Kidney glomerular epithelial cell (primary cell): ENCODE measurements at places on chromosomes 16 and 17.

- no peak for DNase-seq
Measured at GRCh38 chr17:73773702-73774101, 129.5 kb upstream of the SDK2 start.

DNA sequence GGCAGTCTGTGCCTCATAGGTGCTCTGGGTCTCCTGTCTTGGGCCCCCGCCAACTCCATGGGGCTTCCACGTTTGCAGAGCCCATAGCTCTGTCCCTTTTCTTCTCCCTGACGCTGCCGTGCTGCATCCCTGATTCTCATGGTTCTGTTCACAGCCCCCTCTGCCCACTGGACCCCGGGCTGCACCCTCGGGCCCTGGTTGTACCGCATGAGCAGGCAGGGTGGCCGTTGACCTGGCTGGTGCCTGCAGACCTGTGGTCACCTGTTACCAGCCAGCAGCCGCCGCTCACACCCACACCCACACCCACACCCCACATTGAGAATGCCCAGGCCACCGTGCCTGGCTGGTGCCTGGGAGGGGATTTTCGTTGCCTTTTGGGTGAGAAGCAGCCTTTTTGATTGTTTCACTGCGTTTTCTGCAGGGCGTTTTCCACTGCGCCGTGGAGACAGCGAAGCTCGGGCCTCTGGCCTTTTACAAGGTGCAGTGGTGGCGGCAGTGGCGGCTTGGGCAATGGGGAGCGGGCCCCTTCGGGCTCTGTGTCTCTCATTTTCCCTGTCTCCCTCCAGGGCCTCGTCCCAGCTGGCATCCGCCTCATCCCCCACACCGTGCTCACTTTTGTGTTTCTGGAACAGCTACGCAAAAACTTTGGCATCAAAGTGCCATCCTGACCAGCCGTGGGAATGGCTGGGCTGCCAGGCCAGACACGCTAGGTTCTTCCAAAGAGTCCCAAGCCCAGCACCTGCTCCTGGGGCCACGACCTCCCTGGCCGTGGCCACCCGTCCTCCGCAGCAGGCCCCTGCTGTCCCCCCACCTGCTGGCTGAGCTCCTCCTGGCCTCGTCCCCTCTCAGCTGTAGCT lies 7.6 kb downstream of the SLC25A10 start:
- DNase-seq: no peak

DNA sequence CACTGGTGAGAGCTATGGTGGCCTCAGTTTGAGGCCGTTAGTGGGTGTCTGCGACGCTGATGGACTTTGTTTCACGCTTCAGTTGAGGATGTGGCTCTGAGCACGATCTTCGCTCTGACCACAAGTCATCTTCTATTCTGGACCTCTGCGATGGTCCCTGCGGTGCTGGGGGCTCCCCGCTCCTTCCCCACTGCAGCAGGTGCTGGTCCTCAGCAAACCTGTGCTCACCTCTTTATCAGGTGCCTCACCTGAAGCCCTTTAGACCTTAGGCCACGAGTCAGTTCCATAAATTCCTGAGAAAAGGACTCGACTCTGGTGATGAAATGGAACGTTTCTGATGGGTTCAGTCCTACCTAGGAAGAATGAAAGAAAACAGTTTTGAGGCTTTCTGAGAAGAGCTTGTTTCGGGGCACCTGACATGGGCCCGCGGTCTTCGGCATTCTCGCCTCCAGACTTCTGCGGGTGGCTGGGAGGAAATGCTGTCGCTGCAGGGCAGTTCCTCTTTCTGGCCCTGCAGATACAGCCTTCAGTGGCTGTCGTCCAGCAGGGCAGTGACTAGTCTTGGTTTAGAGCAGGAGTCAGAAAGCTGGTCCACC lies 4.7 kb downstream of the KCTD5 start:
- DNase-seq: no peak

DNA sequence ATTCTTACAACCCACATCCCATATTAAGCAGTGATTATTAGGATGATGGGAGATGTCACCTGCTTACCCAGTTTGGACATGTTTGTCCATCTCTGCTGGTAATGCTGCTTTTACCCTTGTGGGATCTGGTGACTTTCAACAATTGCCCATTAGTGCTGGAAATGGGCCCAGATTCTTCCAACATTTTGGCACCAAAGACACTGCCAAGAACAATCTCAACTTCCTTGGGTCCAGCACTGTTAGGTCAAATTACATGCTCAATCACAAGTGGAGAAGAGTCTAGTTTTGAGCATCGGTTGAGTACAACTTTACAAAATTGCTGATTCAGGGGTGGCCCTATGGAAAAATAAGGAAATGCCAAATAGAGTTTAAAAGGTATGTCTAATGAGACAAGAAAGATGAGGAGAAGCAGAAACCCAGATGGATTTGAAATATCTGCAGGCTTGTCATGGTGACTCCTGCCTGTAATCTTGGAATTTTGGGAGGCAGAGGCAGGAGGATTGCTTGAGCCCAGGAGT lies 13.0 kb upstream of the ZFP3 start:
- no peak for DNase-seq

DNA sequence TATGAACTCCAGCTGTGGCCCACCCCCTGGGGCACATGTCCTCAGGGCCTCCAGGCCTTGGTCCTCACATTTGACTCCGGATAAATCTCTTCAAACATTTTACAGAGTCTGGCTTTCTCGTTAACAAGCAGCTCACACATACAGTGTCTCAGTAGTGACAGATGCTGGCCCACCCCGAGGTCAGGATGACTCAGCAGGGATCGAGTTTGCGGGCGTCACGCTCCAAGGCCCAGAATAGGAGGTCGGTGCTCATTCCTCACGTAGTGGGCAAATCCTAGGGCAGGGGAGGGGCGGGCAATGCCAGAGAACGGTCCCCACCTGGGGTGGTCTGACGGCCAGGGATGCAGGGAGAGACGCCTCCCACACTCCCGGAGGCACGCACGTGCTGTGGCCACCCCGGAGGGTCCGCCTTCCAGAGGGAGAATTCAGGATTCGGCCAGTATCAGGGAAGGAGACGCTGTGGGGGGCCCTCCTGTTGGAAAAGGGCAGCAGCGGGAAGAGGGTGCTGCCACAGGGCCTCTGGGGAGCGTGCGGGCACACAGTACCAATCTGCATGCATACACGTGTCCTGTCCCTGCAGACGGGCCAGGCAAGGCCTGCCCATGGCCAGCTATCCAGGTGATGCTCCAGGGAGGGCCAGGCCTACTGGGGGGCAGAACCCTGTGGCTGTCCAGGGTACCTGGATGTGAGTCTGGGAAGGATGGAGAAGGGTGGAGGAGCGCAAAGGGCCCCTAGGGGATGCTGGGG lies 8.6 kb downstream of the SLC7A5 start:
- peak; percentile 43 for DNase-seq

DNA sequence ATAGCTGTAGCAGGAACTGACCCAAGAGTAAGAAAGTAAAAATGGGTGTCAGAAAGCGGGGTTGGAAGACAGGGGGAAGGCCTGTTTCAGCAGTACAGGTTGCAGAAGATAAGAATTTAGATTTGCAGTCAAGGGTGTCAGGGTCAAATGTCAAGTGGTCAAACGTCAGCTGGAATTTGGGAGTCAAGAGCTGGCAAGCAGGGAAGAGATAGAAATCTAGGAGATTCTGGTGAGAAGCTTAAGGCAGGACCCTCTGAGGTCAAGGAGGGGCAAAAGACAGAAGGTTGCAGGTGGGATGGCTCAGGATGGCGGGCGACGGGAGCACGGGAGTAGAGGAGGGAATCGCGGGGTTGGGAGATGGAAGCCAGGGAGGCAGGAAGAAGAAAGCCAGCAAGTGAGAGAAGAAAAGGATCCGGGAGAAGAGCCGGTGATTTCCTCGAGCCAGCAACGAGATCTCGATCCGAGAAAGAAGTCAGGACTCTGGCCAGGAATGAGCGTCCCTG lies 335 bp downstream of the SLC25A35 start:
- DNase-seq: no peak

DNA sequence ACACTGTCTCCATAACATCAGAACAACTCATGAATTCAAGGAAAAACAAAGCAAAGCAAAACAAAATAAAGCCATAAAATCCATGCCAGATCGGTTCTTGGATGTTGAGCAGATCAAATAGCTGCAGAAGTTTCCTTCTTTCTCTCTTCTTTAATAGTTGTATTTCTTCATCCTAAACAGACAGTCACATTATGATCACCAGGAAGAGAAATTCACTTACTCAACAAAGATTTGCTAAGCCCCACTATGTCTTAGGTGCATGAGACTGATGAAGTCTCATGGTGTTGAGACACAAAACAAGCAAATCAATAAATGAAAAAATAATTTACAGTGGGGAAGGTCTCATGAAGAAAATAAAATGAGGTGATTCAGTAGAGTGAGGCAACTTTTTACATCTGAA lies 72.8 kb downstream of the WIPI1 start:
- no peak for DNase-seq
